ENCODE measurements at places on chromosomes 3 and 15. TPM values are rescaled to one million over a fixed set of nuclear protein-coding genes. Genes with fewer than 3 reads are reported as not detected.

The TRIM42 gene
- not detected for total RNA-seq

The TMEM44 gene
- 15.7 TPM for total RNA-seq

The GPR87 gene
- 0.29 TPM for total RNA-seq

The CLASP2 gene
- 50.1 TPM for total RNA-seq

The SAMD7 gene
- not detected for total RNA-seq

The FANCD2OS gene
- not detected for total RNA-seq

The LRRC49 gene
- 29.4 TPM for total RNA-seq

The ZNF609 gene
- 19.5 TPM for total RNA-seq

The CFAP100 gene
- total RNA-seq = not detected

The FSTL1 gene
- total RNA-seq = 752 TPM

The GOLGA8O gene
- not detected for total RNA-seq

The ARPIN gene
- total RNA-seq = 12.7 TPM

The TBC1D2B gene
- 50.8 TPM for total RNA-seq

The DYNLT2B gene
- total RNA-seq = 8.1 TPM

The C3orf49 gene
- not detected for total RNA-seq

The POLG gene
- 95.9 TPM for total RNA-seq

The IGSF10 gene
- 1.3 TPM for total RNA-seq

The FBXL2 gene
- 20.2 TPM for total RNA-seq

The GPR62 gene
- under 0.01 TPM for total RNA-seq

The XYLB gene
- total RNA-seq = 6.1 TPM
